Right ventricle myocardium inferior (tissue), 1 donor: ENCODE measurements at places on chromosomes 7 and 10. TPM values are rescaled to one million over a fixed set of nuclear protein-coding genes. Genes with fewer than 3 reads are reported as not detected.
A peak's percentile ranks its signal among the peaks of the same experiment; 100 is the strongest.

DNA sequence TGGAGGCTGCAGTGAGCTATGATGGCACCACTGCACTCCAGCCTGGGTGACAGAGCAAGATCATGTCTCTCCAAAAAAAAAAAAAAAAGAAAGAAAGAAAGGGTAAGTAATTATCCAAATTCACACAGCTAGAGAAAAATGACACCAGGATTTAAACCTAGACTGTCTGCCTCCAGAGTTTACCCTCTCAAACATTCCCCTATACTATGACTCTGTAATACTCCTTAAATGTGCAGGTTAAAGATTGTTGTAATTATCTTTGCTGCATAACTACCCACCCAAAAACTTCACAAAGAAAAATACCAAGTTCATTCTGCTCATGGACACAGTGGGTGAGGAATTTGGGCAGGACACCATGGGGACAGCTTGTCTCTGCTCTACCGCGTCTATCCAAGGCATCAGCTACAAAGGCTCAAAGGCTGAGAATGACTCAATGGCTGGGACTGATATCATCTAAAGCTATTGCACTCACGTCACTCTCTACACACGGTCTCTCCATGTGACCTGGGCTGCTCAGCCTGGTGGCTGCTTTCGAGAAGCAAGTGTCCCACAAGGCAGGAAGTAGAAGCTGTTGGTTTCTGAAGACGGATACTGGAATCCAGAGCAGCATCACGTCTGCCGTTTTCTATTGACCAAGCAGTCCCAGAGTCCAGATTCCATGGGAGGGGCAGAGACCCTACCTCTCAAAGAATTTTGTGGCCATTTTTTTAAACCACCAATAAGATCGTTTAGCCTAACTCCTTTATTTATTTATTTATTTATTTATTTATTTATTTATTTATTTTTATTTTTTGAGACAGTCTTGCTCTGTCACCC, 185.7 kb upstream of the AUTS2 start:
- no peak for DNase-seq

GRCh38 chr10:71878327-71879034, 27.4 kb upstream of the PSAP start:
- no peak for DNase-seq

TES gene
- total RNA-seq: 21.2 TPM

CELF2 gene
- 71.2 TPM for total RNA-seq

- no peak for DNase-seq
Measured at GRCh38 chr10:46330894-46331293, 44.1 kb downstream of the ANTXRL start.

GRCh38 chr10:27197980-27198620, 42.5 kb downstream of the ACBD5 start:
- DNase-seq: no peak

- DNase-seq: peak; percentile 39
Measured at GRCh38 chr7:5359344-5359743, 64.3 kb downstream of the TNRC18 start.

GRCh38 chr7:3277604-3278572, 23.2 kb upstream of the SDK1 start:
- no peak for DNase-seq

DNA sequence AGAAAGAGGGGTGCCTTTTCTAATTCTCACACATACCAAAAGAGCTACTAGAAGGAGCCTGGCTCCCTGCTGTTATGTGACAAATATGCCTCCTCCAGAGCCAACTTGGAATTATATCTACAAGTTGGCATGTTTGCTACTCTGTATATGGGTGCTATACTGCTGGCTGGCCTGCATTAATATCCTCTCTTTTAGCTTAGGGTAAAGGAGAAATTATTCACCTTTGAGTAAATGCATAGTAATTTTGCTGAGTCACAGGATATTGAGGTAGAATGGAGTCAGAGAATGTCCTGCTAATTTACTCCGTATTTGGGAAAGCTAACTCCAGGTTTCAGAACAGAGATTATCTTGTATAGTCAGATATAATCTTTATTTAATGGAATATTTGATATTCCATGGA, 24.2 kb upstream of the LIPN start:
- DNase-seq: no peak

GRCh38 chr7:129848436-129848835, 104.3 kb downstream of the UBE2H start:
- no peak for DNase-seq

DNA sequence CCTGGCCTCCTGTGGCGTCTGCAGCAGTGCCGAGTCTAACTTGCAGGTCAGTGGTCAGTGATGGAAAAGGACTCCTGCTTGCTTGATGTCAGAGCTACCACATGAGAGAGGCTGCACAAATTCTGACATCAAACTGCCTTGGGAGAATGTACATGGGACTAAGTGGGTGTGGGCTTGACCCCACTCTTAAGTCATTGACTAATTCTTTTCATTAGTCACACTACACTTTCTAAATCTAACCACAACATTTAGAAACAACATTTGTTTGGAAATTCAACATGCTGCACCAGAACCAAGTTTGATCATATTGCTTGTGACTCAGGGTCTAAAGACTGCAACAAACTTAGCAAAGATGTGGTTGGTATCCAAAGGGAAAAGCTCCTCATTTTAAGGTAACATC, 24.4 kb upstream of the CDC14C start:
- DNase-seq: no peak

PHKG1 gene
- 31.2 TPM for total RNA-seq

GRCh38 chr10:93097386-93097785, 23.7 kb downstream of the CYP26A1 start:
- DNase-seq: no peak

ACSM6 gene
- not detected for total RNA-seq

ST8SIA6 gene
- 9.3 TPM for total RNA-seq

DNA sequence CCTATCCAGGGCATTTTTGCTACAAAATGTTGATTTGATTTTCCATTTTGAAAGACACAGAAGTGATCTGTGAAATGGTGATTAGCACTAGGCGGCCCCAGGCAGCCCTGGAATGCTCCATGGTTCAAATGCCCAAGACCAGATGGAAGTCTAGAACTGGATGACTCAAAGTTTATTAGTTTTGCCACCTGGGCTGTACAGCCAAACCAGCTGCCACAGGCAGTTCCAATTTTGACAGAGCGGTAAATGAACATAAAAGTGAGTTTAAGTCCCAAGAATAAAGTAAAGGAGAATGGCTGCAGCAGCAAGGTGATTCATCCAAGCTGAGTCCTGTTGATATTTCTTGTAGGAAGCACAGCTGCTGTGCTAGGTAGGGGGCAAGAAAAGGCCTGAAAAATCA, 180.5 kb downstream of the SUGCT start:
- no peak for DNase-seq

DNA sequence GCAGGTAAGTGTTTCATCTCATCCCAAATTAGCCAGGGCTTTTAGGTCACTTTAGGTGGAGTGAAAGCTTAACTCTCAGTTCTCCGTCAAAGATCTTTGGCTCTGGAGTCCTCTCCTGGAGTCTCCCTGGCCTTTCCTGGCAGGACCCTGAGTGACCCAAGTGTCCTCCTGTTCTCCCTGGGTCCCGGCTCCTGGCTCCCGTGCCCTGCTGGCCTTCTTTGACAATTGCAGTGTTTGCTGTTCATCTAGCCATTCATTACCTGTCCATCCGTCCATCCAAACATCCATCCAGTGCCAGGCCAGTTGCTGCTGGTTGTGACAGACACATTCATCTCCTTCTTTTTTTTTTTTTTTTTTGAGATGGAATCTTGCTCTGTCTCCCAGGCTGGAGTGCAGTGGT, 6.2 kb upstream of the TPST1 start:
- DNase-seq: no peak

RBP3 gene
- not detected for total RNA-seq

RSPH10B2 gene
- not detected for total RNA-seq

MOGAT3 gene
- not detected for total RNA-seq

GRCh38 chr7:73437091-73437490, 3.5 kb downstream of the FZD9 start:
- DNase-seq: no peak

DNA sequence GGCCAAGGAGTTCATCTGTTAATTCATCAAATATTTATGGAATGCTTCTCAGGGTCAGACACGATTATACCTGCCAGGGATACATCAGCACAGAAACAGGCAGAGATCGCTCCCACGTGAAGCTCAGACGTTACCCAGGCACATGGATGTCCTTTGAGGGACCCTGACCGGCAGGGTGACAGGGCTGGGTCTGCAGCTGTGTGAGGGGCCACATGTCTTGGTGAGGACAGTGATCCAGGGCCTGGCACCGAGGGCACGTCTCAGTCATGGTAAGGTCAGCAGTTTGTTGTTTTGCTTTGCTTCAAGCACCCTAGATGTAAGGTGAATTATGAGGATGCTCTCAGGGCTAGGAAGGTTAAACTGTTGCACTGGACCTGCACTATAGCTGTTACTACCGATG, 227.9 kb downstream of the WDR37 start:
- DNase-seq: no peak

DNA sequence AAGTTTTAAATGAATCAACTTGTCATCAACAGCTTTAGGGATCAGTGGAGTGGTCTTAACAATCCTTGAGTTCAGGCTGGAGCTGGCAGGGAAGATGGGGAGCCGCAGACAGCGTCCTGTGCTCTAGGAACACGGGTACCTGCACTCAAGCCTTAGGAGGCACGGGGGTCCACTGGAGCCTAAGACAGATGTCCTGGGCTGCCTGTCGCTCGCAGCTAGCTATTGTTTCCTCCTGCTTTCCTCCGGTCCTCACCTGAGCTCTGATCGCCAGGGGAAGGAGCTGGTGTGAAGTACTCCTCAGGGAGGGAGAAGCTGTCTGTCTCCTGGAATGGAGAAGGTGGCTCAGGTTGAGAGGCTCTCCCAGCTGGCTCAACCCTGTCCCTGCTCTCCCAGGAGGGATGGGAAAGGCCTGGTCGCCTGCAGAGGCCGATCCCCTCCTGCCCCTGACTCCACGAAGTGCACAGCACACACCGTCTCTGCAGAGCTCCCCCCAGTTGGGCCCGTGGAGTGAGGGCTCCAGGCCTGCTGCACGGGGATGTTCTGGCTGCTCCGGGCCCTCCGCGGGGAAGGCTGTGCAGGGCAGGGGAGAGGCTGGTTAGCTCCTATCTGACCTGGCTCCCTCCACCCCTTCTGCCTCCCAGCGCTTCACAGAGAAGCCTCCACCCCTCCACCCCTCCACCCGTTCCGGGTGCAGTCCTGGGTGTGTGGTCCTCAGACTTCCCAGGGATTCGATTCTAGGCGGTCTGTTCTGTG, 14.5 kb upstream of the PYROXD2 start:
- DNase-seq: no peak

GRCh38 chr7:69832356-69832755, 234.1 kb downstream of the AUTS2 start:
- DNase-seq: no peak

DNA sequence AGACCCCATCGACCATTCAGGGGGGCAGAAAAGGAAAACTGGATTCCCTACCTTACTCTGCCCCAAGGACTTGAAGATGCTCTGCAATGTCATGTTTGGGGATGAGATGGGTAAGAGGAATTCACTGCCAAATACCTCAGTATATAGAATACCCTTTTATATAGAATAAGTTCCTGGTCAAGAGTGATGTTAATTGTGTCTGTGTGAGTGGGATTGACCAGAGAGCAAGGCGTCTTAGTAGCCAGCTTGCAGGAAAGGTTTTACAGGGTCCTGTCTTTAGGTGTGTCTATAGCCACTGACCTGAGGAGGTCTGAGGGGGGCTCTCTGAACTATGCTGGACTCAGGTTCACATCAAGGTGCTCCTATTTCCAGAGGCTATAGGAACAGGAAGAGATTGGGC, 1.4 kb downstream of the IFIT3 start:
- DNase-seq: no peak

RPEL1 gene
- total RNA-seq: not detected

- DNase-seq: no peak
Measured at GRCh38 chr7:32259931-32260596, 189.9 kb upstream of the PDE1C start.

DNA sequence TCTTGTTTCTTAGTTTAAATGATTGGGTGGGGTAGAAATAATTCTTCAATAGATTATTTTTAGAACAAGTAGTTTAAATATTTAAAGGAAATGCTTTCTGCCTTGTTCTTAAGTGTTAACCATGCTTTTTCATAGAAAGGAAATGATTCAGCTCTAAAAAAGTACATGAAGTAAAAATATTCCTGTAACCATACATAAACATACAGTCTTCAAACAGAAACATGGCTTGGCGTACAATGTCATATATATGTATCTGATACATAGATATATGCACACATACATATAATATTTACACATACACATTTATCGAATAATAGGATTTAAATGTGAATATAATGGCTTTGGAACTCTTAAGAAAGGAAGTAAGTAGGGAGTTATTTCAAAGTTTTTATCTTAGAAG, 84.4 kb downstream of the RUNDC3B start:
- DNase-seq: no peak

DNA sequence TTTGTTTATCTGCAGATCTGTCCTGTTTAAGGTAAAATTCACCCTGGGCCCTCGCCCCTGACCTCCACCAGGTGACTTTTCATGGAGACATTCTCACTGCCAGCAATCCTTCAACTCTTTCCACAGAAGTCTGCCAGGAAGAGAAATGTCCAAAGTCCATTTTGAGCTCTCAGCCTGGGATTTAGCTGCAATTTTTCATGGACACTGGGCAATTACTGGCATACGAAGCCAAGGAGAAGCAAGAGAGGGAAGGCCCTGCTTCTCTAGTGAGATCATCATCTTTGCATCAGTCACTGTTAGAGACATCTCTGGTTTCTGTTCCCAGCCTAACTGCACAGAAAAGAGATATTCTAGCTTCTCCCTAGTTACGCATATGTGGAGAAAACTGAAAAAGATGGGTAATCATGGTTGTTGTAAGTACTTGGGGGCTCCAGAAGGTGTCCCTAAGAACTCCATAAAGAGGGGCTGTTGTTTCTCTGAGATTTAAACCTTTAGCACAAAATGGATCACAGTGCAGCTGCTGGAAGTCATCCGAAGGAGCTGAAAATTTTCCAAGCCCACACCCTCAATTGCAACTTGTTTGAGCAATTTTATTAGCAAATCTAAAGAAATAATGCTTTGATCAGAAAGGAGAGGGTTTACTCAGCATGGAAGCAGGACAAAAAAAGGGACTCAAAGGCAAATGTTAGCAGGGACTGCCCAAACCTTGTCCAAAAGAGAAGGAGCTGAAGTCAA, 168.9 kb downstream of the SNX10 start:
- no peak for DNase-seq

ZNF679 gene
- total RNA-seq: not detected
